ENCODE measurements at places on chromosomes 3 and 15. TPM values are rescaled to one million over a fixed set of nuclear protein-coding genes. Genes with fewer than 3 reads are reported as not detected.
A peak's percentile ranks its signal among the peaks of the same experiment; 100 is the strongest.

- DNase-seq = no peak
- H3K4me3 ChIP-seq = no peak overlapping the region
- H3K36me3 ChIP-seq = no peaks in the 10 kb centered on the region
- no peaks in the 10 kb centered on the region for H3K4me1 ChIP-seq
Observed at GRCh38 chr3:170773682-170774425, 96.1 kb downstream of the RPL22L1 start.

The CHRM5 gene
- not detected for total RNA-seq

GRCh38 chr3:133573629-133574194, at the start of gene CDV3:
Gene CDV3, plus strand, starts transcription at chr3:133573686. Its CDS starts 359 bp downstream, at chr3:133574045.
- H3K27me3 ChIP-seq = no peaks in the 10 kb centered on the region
- H3K27ac ChIP-seq = peak within 1 kb of the TSS; percentile 99
- peak within 1 kb of the TSS; percentile 97 for H3K4me3 ChIP-seq
- DNase-seq = no peak

The INKA1 gene
- total RNA-seq = 1.4 TPM

The NOX5 gene
- total RNA-seq = not detected

DNA sequence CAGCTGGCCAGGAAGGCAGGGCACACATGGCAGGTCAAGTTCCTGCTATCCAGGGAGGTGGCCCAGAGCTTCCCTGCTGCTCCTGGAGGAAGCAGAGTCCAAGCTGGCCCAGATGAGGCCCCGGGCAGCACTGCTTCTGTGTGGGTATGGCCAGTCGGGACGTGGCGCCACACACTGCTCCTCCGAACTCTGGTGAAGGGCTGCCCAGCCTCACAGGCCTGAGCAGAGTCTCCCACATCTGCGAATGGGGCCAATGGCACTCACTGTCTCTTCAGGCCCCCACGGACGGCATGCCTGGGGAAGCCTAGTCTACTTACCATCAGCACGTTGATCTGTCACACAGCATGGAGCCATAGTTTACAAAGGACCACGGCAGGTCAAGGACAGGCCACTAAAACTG, 2.5 kb upstream of the PLA2G4F start:
- peaks cover 35% of the 10 kb centered on the region for H3K36me3 ChIP-seq
- H3K4me1 ChIP-seq = peaks cover 7% of the 10 kb centered on the region
- H3K27me3 ChIP-seq = no peaks in the 10 kb centered on the region
- DNase-seq = no peak
- H3K4me3 ChIP-seq = no peak overlapping the region

DNA sequence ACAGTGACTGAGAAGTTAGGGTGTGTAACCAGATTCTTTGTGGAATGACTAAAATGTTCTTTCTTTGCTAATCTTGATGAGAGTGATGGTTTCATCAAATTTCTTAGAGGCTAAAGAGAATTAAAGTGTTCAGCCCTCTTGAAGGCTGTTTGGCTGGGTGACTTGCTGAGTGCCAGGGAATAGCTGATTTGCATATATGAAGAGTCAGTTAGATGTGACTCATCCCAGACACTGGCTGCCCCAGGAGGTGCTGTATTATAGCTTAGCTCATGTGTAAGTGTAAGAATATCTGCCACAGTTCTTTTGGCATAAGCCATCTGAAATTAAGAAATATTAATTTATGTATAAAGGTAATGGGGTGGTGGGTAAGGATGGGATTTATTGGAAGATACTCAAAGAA, 535.1 kb downstream of the NLGN1 start:
- peaks cover 42% of the 10 kb centered on the region for H3K4me1 ChIP-seq
- DNase-seq = no peak
- no peak overlapping the region for H3K27ac ChIP-seq
- no peaks in the 10 kb centered on the region for H3K27me3 ChIP-seq
- no peak overlapping the region for H3K4me3 ChIP-seq

The TOPBP1 gene
- total RNA-seq = 36.2 TPM

DNA sequence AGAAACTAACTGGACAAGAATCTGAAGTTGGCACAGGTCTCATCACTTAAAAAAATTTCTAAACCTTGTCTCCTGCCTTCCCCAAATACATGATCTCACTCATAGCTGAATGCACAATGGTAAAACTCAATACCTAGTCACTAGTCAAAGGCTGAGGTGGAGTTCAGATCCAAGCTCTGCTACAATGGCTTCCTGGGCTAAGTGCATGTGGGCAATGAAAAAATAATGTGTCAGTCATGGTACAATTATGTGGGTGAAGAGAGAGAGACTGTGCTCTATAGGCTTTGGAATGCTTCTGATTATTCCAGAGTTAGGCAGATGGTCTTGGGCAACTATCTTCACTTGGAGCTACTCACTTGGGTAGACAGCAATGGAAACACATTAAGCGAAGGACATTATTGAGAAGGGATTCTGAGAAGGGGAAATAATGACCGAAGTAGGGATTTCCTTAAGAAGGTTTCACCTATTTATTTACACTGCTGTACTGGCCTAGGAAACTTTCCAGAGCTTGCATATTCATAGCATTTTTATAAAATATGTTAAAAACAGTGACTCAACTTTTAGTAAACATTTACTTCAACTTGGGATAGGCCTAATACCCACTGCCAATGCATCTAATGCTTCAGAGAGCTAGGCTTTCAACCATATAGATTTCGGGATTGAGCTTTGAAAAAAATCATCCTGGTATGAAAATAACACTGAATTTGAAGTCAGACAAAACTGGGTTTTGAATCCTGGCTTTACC, 58.7 kb upstream of the PLXND1 start:
- no peak for DNase-seq
- H3K27me3 ChIP-seq = no peaks in the 10 kb centered on the region
- H3K4me1 ChIP-seq = peaks cover 29% of the 10 kb centered on the region
- H3K27ac ChIP-seq = no peak overlapping the region
- peaks cover under 1% of the 10 kb centered on the region for H3K36me3 ChIP-seq
- no peak overlapping the region for H3K4me3 ChIP-seq

DNA sequence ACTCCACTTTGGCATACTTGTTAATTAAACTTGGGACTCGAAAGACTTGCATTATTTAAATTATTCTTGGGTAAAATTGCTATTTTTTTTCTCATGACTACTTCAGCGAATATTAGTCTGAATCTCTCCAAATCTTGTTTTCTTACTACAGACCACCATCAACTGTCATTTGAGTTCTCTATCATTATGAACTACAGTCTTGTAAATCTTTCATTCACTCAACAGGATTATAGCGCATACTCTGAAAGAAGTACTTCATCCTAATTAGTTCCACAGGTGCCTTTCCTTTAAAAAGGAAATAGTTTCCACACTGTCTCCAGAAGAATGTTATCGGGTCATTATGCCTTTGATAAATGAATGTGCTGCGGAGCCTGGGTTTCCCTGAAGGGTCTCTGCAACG, 149.5 kb downstream of the NLGN1 start:
- H3K4me3 ChIP-seq = no peak overlapping the region
- no peak overlapping the region for H3K27ac ChIP-seq
- H3K4me1 ChIP-seq = peaks cover 2% of the 10 kb centered on the region
- no peaks in the 10 kb centered on the region for H3K36me3 ChIP-seq
- no peaks in the 10 kb centered on the region for H3K27me3 ChIP-seq
- no peak for DNase-seq

- no peak for DNase-seq
- H3K27me3 ChIP-seq = peaks cover 15% of the 10 kb centered on the region
- no peak overlapping the region for H3K27ac ChIP-seq
- H3K4me3 ChIP-seq = no peak overlapping the region
Observed at GRCh38 chr3:127986803-127987202, 65.4 kb upstream of the SEC61A1 start.

GRCh38 chr15:86743283-86743903, 663.7 kb downstream of the AGBL1 start:
- H3K4me3 ChIP-seq = no peak overlapping the region
- peaks cover 14% of the 10 kb centered on the region for H3K4me1 ChIP-seq
- H3K27ac ChIP-seq = no peak overlapping the region
- no peaks in the 10 kb centered on the region for H3K27me3 ChIP-seq

The NR2F2 gene
- 0.57 TPM for total RNA-seq

GRCh38 chr3:67375976-67376375, 278.4 kb downstream of the SUCLG2 start:
- no peak for DNase-seq
- no peaks in the 10 kb centered on the region for H3K27me3 ChIP-seq
- peaks cover 4% of the 10 kb centered on the region for H3K36me3 ChIP-seq
- H3K4me1 ChIP-seq = no peaks in the 10 kb centered on the region
- no peak overlapping the region for H3K4me3 ChIP-seq
- no peak overlapping the region for H3K27ac ChIP-seq

- no peak overlapping the region for H3K4me3 ChIP-seq
- no peak for DNase-seq
- peaks cover 45% of the 10 kb centered on the region for H3K36me3 ChIP-seq
- no peaks in the 10 kb centered on the region for H3K27me3 ChIP-seq
- no peak overlapping the region for H3K27ac ChIP-seq
Observed at GRCh38 chr3:57917601-57918000, 90.6 kb upstream of the FLNB start.

- H3K27ac ChIP-seq = no peak overlapping the region
- no peaks in the 10 kb centered on the region for H3K36me3 ChIP-seq
- peaks cover 18% of the 10 kb centered on the region for H3K4me1 ChIP-seq
Observed at GRCh38 chr3:28699283-28699682, 350.7 kb upstream of the AZI2 start.

- H3K4me3 ChIP-seq = no peak overlapping the region
- no peaks in the 10 kb centered on the region for H3K27me3 ChIP-seq
- DNase-seq = no peak
- no peak overlapping the region for H3K27ac ChIP-seq
- H3K36me3 ChIP-seq = no peaks in the 10 kb centered on the region
Observed at GRCh38 chr3:30346933-30347320, 259.5 kb upstream of the TGFBR2 start.

GRCh38 chr3:12965999-12966846, 107.0 kb downstream of the IQSEC1 start:
- no peak for DNase-seq
- no peaks in the 10 kb centered on the region for H3K36me3 ChIP-seq
- peaks cover 35% of the 10 kb centered on the region for H3K4me1 ChIP-seq
- H3K4me3 ChIP-seq = peak overlapping the region; percentile 83

The CHRNA3 gene
- 4.4 TPM for total RNA-seq

The SCAANT1 gene
- total RNA-seq = not detected

The FGF7 gene
- 0.11 TPM for total RNA-seq

The IGSF11 gene
- 1.7 TPM for total RNA-seq

The UPK1B gene
- total RNA-seq = 0.41 TPM

GRCh38 chr15:76251717-76252116, 59.6 kb downstream of the ETFA start:
- H3K36me3 ChIP-seq = peaks cover 6% of the 10 kb centered on the region
- no peaks in the 10 kb centered on the region for H3K27me3 ChIP-seq
- H3K4me1 ChIP-seq = peaks cover 22% of the 10 kb centered on the region
- H3K4me3 ChIP-seq = no peak overlapping the region
- no peak overlapping the region for H3K27ac ChIP-seq
- DNase-seq = no peak

The C3orf70 gene
- total RNA-seq = 0.64 TPM

DNA sequence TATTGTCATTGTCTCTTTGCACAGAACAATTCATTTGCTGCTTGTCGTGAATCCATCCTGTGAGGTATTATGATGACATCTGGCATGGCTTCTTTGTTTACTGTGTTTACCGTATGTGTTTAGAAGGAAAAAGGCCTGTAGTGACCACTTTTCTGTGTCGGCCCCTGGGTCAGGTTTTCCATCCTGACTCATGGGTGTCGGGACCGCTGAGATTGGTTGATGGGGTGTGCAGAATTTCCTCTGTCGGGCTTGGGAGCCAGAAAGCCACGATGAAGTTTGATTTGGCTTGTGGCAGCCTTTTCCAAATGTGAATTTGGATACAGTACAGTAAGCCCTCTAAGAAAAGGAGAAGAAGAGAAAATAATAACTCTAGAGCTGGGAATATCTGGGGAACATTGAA, 113.5 kb downstream of the FNDC3B start:
- H3K36me3 ChIP-seq = no peaks in the 10 kb centered on the region
- no peak overlapping the region for H3K4me3 ChIP-seq
- H3K27me3 ChIP-seq = no peaks in the 10 kb centered on the region
- peaks cover 92% of the 10 kb centered on the region for H3K4me1 ChIP-seq
- peak overlapping the region; percentile 91 for H3K27ac ChIP-seq
- no peak for DNase-seq

DNA sequence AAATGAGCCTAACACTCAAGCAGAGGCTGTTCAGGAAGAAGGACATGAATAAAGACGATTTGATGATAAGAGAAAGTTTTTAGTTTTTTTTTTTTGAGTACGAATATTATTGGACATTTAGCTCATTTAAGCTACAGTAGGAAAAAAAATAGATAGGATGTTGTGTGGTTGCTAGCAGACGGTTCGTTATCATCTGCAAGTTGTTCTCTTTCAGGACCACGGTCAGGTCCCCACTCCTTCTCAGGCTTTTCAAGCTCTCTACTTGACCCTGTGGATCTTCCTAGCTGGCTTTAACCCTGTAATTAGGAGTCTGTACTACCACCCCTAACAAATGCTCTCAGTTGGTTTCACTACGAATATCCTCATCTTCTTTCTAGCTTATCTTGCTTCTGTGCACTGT, 1.1 kb downstream of the KCNH8 start:
- peaks cover 27% of the 10 kb centered on the region for H3K4me1 ChIP-seq
- H3K4me3 ChIP-seq = peak overlapping the region; percentile 85
- DNase-seq = peak; percentile 66
- no peaks in the 10 kb centered on the region for H3K27me3 ChIP-seq
- no peak overlapping the region for H3K27ac ChIP-seq

DNA sequence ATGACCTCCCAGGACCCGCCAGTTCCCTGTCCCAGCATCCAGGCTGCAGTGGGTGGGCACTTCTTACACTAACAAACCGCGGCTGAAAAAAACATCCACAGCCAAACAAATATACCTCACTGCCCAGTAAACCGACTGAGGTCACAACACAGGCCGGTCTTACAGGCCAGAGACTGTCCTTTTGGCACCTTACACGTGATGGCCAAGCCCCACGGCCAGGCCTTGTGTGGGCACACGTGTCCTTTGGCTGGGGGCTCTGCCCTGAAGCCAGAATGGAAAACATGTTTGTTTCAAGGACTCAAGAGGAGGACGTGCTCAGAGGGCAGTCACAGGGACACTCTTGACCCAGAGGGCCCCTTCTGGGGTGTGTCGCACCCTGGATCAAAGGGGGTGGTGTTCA, 9.8 kb downstream of the SLC38A3 start:
- DNase-seq = no peak
- no peaks in the 10 kb centered on the region for H3K36me3 ChIP-seq
- peaks cover 6% of the 10 kb centered on the region for H3K4me1 ChIP-seq
- H3K4me3 ChIP-seq = no peak overlapping the region

DNA sequence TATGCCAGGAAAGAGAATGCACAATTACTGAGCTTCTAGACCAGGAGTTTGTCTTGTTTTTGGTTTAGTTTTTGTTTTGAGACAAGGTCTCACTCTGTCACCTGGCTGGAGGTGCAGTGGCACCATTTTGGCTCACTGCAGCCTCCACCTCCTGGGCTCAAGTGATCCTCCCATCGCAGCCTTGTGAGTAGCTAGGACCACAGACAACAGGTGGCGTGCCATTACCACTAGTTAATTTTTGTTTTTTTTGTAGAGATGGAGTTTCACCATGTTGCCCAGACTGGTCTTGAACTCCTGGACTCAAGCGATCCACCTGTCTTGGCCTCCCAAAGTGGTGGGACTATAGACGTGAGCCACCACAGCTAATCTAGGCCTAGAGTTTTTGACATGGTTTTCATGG, 104.4 kb upstream of the CCDC54 start:
- H3K27me3 ChIP-seq = no peaks in the 10 kb centered on the region
- H3K4me1 ChIP-seq = peaks cover 9% of the 10 kb centered on the region
- DNase-seq = no peak
- no peak overlapping the region for H3K27ac ChIP-seq
- no peaks in the 10 kb centered on the region for H3K36me3 ChIP-seq

GRCh38 chr15:40340740-40341400, at the start of gene CCDC9B:
Gene CCDC9B, minus strand, starts transcription at chr15:40340939. Its CDS starts 120 bp downstream, at chr15:40340819.
- no peak within 1 kb of the TSS for H3K27ac ChIP-seq
- H3K36me3 ChIP-seq = no peaks in the 10 kb centered on the region
- H3K4me3 ChIP-seq = no peak within 1 kb of the TSS
- peaks cover 5% of the 10 kb centered on the region for H3K27me3 ChIP-seq

The ARHGEF26 gene
- 12.8 TPM for total RNA-seq

The RFX7 gene
- 36.0 TPM for total RNA-seq

Measured in WTC11 (cell line).